ENCODE measurements at places on chromosomes 11 and 22.

- no peak for DNase-seq
These were observed 24.6 kb upstream of the ACER3 start for GRCh38 chr11:76835928-76836612.

DNA sequence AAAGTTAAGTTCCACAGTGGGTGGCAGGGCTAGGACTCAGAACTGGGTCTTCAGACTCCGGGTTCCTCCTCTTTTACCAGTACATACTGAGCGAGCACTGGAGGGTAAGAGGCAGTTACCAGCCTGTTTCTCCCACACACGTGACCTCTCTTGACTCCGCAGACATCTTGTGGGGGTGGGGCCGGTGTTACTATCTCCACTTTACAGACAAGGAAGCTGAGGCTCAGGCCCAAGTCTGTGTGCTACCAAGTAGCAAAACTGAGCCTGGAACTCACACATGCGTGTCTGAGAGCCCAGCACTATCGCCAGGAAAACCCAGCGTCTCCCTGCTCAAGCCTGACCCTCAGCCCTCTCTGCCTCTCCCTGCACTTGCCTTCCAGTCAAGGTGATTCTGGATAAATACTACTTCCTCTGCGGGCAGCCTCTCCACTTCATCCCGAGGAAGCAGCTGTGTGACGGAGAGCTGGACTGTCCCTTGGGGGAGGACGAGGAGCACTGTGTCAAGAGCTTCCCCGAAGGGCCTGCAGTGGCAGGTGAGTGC lies 16.0 kb upstream of the SMIM35 start:
- DNase-seq, result no peak

- peak; percentile 38 for DNase-seq
These were observed 8.4 kb downstream of the LRRC10B start for GRCh38 chr11:61516675-61517572.

- DNase-seq, result no peak
These were observed 877.0 kb downstream of the OPCML start for GRCh38 chr11:132655187-132655855.

GRCh38 chr22:47452184-47452583 lies 689.7 kb downstream of the TBC1D22A start:
- DNase-seq, result no peak

DNA sequence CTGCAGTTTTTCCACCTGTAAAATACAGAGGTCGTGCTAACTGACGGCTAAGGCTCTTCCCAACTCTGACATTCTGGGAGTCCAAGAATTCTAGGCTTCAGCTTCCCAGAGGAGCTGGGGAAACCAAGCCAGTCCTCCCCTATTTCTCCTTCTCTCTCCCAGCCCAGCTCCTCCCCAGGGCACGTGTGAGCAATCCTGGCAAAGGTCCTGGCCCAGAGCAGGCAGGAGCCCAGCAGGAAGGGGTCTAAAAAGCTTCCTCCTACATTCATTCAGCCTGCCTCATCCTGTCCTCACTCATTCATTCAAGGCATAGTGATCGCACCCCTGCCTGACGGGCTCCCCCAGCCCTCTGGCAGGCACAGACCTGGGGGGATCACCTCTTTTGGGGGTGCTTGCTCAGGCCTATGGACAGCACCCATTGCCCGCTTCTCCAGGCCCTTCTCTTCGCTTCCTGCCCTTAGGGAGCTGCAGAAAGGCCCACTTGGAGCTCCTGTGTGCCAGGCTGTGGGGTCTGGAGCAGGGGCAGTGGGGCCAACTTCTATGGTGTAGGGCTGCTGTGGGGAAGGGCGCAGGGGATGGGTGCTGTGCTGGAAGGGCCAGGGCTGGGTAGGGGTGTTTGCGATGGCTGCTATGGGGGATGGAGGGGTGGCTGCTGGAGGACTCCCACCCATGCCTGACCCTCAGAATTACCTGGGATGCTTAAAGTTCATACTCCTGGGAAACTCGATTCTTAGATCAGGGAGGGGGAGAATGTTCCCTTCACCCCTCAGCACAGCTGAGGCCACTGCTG lies 9.8 kb downstream of the KCNC1 start:
- DNase-seq, result no peak

DNA sequence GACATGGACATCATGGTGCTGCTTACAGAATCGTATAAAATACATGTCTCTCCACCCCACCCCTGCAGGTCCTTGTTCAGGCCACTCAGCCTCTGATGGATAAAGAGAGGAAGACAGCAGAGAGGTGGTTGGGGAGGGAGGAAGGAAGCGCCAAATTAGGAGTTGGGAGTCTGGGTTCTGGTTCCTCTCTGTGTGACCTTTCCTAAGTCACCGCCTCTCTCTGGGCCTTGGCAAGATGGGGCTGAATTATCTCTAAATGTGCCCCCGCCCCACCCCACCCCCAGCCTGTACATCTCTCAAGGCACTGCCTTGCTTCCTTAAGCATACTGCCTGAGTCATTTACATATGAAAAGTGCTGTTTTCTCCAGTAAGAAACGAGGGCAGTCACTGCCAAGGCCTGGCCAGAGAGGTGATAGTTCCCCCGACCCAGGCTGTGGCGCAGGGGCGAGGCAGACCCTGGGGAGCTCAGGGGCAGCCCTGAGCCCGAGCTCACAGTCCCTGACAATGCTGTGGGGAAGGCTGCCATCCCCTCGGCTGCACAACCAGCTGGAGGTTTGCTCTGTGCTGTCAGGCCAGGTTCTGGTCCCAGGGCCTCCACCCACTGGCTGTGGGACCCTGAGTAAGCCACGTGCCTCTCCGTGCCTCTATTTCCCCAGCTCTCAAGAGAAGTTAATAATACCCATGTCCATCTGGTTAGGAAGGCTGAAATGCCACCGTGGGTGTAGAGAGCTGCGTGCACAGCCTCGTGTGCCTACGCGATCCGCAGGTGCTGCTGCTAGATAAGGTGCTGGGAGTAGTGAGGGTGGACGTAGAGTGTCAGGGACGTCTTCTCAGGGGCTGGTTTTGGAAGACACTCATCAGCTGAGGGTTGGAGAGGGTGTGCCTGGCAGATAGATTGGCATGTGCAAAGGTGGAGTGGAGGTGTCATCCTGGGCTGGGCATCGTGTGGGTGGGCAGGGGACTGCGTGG lies 55.3 kb downstream of the CACNA1I start:
- no peak for DNase-seq

DNA sequence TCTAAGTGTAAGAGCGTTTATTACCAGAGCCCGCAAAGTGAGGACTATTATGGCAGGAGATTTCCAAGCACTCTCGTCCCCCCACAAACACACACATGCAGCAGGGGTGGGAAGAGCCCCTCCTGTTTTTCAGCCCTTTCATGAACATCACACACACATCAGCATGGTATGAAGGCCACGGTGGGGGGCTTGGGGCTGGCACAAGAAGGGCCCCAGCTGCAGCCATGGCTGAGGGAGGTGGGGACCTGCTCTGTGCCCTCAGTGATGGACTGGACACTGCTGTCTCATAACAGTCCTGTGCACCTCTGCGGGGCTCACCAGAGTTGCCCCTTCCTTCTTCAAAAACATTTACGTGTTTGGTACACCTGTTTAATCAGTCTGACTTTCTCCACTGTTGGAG lies 650.7 kb downstream of the BRD1 start:
- DNase-seq, result no peak

DNA sequence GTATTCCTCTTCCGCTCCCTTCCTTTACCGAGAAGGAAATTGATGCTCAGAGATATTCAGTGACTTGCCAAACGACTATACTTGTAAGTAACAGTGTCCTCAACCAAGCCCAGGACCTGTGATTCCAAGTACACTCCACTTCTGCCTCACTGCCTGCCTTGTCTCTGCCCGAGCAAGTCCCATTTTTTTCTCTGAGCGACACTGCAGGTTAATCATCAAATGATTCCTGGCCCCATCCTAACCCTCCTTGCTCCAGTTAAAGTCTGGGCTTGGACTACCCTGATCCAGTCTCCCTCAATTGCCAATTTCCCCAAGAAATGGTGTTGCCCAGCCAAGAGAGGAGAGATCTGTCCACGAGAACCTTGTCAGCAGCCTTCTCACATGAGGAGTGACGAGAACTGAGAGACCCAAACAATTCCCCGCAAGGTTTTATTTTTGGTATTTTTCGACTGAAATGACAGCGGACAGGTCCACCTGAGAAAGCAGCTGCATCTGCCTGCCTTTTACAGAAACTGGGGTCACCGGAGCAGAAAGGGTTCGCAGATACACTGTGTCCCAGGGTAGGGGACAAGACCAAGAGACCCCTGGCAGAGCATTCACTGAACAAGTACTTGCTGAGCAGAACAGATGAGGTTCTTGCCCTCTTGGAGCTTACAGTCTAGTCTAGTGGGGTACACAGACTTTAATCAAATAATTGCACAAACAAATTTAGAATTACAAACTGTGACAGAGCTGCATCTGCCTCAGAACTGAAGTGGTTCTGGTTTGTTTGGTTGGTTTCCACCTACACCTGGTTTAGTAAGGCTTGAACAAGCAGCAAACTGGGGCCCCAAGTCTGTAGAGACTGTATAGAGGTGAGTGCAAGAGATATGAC lies 11.4 kb downstream of the POU2AF1 start:
- DNase-seq, result no peak

- no peak for DNase-seq
These were observed 7.5 kb downstream of the HSPA8 start for GRCh38 chr11:123054301-123055065.

DNA sequence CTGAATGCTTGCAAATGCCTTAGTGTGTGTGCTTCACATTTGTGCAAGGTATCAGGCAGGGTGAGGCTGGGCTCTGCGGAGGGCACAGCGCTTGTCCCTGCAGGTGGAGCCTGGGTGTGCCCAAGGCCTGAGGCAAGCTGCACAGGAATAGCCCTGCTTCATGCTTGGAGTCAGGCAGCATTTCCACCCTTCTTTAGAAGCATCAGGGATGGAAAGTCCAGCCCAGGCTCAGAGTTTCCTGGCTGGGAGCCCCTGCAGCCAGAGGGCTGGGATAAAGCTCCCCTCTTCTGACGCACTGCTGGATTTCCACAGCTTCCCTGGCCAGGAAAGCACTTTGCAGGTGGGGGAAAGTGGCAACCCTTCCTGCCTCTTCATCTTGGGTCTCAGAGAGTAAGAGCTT lies 63.4 kb downstream of the GALNT18 start:
- DNase-seq, result no peak

GRCh38 chr11:6200975-6201374 lies 2.0 kb downstream of the OR52W1 start:
- DNase-seq, result no peak

- no peak for DNase-seq
These were observed 53.3 kb downstream of the FAT3 start for GRCh38 chr11:92277871-92278270.

DNA sequence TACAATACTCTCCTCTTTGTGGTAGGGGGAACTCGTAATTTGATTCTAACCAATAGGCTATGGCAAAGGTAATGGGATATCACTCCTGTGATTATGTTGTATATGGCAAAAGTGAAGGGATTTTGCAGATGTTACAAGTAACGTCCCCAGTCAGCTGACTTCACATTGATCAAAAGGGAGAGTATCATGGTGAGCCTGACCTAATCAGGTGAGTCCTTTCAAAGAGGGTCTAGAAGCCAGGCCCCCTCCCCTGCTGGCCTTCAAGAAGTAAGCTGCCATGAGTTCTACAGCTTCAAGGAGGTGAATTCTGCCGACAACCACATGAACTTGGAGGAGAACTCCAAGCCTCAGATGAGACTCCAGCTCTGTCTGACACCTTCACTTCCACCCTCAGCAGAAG lies 20.0 kb downstream of the TBRG1 start:
- DNase-seq, result no peak

DNA sequence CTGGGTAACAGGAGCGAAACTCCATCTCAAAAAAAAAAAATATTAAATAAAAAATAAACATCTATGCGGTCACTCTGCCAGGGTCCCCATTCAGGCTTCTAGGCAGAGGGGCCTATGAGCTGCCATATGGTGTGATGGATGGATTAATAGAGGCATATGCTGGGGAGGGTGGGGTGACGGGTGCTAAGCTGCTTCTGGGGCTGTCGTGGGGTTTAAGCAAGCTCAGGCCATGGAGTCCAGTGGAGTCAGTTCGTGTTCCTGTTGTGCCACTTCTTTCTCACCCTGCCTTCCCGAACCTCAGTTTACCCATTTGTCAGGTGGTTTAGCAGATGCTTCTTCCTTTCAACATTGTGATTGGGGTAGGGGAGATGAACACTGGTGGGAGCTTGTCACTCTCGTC lies 9.0 kb upstream of the GRAMD4 start:
- DNase-seq, result no peak

DNA sequence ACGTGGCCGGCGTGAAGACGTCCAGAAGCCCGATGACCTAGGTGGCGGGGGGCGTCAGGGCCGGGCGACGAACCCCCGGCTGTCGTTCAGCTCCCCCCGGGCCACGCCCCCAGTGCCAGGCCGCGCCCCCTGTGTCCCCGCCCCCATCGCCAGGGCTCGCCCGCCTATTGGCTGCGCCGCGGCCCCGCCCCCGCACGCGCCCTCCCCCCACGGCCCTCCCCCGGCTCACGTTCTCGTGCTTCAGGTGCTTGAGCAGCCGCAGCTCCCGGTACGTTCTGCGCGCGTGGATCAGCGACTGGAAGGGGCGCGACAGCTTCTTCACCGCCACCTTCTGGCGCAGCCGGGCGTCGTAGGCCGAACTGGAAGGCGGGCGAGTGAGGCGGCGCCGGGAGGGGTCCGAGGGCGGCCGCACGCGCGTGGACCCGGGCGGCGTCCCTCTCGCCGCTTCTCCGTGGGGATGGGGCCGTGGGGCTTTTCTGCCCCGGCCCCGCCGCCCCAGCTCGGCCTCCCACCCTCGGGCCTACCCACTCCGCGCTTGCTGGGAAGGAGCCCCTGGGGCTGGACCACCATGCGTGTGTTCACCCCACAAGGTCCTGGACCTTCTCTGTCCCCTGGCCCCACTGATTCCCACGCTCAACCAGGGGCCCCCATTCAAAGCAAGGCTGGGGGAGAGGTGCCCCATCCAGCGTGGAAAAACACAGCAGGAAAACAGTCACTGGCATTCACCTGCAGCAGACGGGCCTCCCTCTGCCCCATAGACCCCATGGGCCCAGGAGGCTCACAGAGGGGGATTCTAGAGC lies 2.4 kb downstream of the MAPK11 start:
- DNase-seq, result no peak

- no peak for DNase-seq
These were observed 41.6 kb downstream of the AHNAK start for GRCh38 chr11:62505059-62505439.

DNA sequence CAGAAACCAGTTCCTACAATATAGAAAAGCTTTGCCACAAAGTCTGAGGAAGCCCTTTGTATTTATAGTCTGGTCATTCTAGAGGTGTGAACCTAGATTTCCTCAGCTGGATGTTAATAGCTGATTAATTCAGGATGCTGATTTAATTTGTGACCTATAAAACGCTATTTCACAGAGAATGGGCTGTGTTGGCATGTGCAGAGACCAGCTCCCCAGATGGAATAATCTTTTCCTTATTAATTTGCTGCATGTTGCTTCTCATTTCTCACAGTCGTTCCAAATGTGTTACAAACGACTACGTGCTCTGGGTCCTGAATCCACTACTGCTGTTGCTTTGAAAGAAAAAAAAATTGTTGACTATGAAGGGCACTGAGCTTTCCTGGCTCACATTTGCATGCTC lies 49.3 kb downstream of the BDNF start:
- no peak for DNase-seq

Measured in stimulated activated CD8-positive, alpha-beta memory T cell treated with anti-CD3 and anti-CD28 coated beads, Interleukin-4, amount 100 ng/mL, for 4 hours (primary cell).